ENCODE measurements at places on chromosomes 3 and 15.

DNA sequence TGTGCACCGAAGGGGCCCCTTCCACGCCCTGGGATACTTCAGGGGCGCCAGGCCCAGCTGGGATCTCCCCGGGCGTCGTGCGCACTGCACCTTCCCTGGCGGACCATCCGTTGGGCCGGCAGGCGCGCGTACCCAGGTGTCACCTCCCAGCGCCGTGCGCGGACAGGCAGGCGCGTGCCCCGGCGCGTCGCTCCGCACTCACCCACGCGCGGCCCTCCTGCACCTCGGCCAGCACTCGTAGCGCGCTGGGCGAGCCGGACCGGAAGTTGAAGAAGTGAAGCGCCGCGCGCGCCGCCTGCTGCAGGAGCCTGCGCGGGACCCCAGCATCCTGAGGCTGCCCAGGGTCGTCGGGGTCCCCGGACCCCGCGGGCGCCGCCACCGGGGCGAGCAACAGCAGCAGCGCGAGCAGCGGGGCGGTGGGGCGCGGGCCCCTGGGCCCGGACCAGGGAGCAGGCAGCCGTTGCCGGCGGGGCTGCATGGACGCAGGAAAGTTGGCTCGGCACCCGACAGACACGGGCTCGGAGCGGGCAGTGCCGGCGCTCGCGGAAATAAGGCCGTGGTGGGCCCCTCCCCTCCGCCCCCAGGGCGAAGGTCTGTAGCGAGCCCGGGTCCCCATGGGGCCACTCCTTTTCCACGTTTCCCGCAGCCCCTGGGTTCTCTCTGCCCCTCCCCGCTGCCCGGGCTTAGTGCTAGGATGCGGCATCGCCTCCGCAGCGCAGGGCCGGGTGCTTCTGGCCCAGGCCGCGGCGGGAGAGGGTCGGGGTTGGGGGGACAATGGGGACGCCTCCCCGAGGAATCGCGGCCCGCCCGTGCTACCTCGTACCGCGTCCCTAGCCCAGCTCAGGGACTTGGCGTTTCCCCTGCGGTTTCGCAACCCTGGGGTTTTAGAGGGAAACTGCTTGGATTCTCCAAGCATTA lies at the start of gene RARRES1:
Gene RARRES1 (minus strand): TSS at position 520 of the 918 bp plus-strand sequence. CDS start 42 bp downstream, at position 478.
- DNase-seq: no peak

- no peak for DNase-seq
These were observed 42.3 kb upstream of the CORO2B start for GRCh38 chr15:68536331-68537095.

DNA sequence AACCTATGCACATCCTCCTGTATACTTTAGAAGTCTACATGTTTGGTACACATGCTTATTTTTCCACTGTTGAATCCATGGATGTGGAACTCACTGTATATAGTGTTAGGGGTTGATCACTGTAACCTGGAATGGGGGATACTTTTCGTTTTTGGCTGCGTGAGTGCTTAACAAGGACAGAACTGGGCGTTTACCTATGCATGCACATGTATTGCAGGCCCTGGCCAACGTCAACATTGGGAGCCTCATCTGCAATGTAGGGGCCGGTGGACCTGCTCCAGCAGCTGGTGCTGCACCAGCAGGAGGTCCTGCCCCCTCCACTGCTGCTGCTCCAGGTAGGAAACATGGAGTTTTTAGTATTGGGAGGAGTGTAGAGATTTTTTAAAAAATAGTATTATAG lies 2.3 kb downstream of the RPLP1 start:
- no peak for DNase-seq

GRCh38 chr15:99909592-99910295 lies 176.5 kb upstream of the LYSMD4 start:
- no peak for DNase-seq

- DNase-seq: no peak
These were observed 166.2 kb downstream of the CHDH start for GRCh38 chr3:53680028-53680427.

DNA sequence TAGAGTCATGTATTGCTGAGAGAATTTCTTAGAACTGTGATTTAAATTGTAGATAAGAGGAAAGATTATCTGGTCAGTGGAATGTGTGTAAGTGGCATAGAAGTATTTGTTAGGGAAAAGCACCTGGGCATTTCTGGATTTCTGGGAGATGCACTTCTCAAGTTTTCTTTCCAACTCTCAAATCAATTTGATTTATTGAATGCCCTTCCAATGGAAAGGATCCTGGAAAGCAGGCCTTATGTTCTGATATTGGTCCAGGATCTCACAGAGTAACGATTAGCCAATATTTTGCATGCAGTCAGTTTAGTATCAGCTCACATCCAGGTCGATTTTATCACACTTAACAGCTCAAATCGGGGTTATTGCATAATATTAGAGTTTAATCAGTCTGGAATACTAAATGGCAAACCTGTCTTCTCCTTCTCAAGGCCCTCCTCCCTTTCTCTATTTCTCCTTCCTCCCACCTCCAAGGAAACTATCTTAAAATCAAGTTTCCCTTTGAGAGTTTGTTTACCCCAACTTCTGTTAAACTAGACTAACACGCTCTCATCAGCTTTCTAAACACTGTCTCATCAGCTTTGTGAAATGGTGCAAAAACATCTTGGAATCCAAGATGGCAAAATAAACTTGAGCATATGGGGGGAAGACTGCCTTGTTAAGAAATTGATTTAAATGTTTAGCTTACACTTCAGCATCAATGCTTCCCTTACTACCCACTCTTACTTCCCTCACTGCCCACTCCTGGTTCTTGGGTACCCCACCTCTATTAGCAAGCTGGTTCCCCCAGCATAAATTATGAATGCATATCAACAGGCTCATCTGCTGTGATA lies 9.5 kb downstream of the SOX2 start:
- no peak for DNase-seq

- no peak for DNase-seq
These were observed 43.4 kb downstream of the HLTF start for GRCh38 chr3:149042789-149043386.

- DNase-seq: no peak
These were observed 35.6 kb downstream of the ALCAM start for GRCh38 chr3:105402287-105402801.

- DNase-seq: no peak
These were observed 23.0 kb downstream of the PPM1L start for GRCh38 chr3:160779040-160779439.

DNA sequence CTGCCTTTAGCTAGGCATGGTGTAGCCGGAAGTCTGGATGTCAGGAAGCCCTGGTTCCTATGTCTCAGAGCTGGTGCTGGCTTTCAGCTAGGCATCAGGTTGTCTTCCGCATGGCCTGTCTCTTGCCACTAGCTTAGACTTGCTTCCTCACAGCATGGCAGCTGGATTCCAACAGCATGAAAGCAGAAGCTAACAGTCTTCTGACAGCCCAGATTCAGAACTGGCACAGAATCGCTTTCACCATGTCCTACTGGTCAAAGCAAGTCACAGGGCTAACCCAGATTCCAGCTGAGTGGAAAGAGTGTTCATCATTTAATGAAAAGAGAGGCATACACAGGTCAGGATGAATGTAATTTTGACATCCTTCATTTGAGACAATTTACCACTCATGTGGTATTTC lies 1050.5 kb downstream of the ROBO2 start:
- DNase-seq: no peak

DNA sequence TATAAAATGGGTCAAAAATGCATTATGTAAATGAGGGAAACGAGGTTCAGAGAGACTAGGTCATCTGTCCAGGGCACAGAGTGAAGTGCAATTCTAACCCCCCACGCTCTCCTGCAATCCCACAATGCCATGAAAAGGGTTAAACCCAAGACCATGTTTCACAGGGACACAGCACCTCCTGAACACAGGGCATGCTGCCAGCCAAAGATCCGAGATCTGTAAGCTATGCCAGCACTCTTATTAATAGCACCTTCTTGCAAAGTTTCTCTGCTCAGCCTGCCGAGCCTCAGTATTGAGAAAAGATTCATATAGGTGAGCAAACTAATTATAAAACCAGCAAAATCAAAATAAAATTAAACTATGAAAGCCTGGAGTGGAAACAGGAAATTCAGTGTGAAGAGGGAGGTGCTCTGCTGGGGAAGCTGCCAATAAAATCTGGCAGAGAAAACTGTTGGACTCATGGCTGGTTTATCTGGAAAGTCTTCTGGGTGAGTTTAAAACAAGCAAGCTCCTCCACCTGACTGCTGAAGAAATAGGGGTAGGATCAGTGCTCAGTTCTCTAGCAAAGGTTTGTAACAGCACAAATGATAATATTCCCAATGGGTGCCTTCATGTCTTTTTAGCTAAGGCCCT lies 50.3 kb downstream of the LRIG1 start:
- DNase-seq: no peak
